ENCODE measurements at places on chromosomes 6 and 20.
A peak's percentile ranks its signal among the peaks of the same experiment; 100 is the strongest.

DNA sequence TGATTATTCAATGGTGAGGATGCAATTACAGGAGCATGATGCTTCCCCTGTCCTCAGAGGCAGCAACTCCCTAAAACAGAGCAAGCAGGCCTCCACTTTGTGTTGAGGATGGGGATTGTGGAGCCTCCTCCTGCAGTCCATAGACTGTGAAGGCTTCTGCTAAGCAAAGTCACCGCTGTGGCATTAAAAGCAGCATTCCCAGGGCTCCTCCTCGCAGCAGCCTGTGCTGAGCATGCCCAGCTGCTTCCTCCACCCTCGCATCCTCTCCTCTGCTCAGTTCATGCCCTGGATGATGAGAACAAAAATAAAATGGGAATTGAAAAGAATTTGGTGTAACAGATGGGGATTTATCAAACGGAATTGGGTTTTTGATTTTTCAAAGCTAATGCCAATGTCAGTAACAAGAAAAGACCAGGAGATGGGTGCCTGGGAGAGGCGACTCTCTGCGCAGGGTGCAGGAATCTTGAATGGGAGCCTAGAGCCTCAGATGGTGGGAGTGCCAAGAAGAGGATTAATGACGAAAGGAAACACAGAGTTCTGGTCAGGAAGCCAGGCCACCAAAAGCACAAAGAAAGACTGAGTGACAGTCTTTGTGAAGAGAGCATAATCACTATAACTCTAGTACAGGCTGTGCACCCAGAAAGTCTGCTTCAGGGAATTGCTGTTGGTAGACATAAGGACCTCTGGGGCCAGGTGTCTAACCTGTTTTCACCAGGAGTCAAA, 347.6 kb downstream of the TPBG start:
- no peak for DNase-seq

DNA sequence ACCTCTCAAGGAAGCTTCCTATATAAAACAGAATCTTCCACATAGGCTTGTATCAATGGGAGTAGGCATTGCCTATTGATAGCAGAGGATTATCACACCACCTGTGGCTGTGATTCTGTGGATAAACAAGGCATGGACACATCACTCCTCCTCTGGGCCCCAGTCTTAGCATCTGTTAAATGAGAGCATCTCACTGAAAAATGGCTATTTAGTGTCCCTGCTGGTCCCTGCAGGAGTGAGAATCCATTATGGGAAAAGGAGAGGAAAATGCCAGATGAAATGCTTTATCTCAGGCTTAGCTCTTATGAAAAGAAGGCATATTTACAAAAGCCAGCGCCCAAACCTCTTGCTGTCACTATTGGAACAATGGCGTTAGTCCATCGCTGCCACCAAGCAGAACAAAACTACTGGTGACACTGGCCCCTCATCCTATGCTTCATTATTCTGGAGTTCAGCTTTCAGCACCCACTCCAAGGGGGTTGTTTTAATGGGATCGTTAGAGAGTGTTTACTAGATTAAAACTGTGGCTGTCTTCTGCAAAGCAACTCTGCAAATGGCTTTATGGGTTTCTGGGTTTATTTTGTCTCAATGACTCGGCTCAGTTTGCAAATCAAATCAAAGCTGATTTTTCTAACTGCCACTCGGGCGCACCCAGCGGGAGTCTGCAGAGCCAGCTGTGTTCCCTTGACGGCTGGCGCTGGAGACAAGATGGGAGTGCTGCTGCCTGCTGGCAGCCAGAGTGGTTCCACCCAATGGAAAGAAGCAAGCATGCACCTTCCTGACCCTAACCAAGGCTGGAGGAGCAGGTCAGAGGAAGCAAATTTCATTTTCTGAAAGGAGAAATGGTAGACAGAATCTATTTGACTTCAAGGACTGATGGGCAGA, 658.8 kb upstream of the CHD6 start:
- DNase-seq = no peak

GRCh38 chr6:138593909-138594757, 94.8 kb upstream of the NHSL1 start:
- no peak for DNase-seq

DNA sequence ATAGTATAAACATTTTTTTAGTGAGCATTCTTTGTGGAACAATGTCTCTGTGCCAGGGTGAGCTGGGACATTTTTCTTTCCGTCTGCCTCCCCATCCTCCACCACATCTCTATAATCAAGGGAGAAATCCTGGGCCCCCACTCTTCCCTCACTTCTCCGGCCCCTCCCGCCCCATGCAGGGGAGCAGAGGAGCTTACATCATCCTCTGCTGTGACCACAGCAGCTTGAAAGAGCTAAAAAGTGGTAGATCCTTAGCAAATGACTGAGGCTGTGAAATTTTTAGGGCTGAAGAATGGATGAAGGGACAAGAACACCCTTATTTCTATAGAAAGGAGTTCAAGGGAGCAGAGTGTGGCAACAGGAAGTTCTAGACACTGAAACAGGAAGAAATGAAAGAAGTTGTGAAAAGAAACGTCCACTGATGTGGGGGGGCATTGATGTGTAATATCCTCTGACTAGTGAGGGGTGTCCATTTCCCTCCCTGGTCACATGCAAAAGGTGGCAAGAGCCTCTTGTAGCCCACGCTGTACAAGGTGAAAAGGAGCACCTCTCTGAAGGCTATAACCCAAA, 380.3 kb upstream of the JARID2 start:
- DNase-seq = peak; percentile 45

Measured in NK-92 treated with Interleukin-12 subunit alpha and Interleukin-12 subunit beta, amount 100 ng/mL, for 24 hours (cell line).